Dermis lymphatic vessel endothelial cell (primary cell): ENCODE measurements at places on chromosomes 13 and 19. TPM values are rescaled to one million over a fixed set of nuclear protein-coding genes. Genes with fewer than 3 reads are reported as not detected.

Gene MYH14
- under 0.01 and 0.09 TPM in 2 replicates for total RNA-seq

Gene BICRA
- total RNA-seq: 2.3 and 3.7 TPM in 2 replicates

Gene ANKLE1
- total RNA-seq: 0.33 and 0.43 TPM in 2 replicates

Gene OR7D2
- total RNA-seq: not detected in 2 replicates

Gene PROZ
- total RNA-seq: not detected in 2 replicates

Gene C19orf85
- not detected in 2 replicates for total RNA-seq

Gene OR7A5
- total RNA-seq: not detected in 2 replicates

Gene IL4I1
- total RNA-seq: 0.52 and 1.6 TPM in 2 replicates

Gene LTBP4
- 19.9 and 21.7 TPM in 2 replicates for total RNA-seq

Gene CDC16
- 40.3 and 41.6 TPM in 2 replicates for total RNA-seq

Gene MYBPC2
- total RNA-seq: under 0.01 TPM in 2 replicates

Gene GFY
- not detected in 2 replicates for total RNA-seq

Gene SLC35E1
- 19.9 and 21.7 TPM in 2 replicates for total RNA-seq

Gene GRIK5
- total RNA-seq: not detected in 2 replicates

Gene PRR19
- 0.22 and 0.26 TPM in 2 replicates for total RNA-seq

Gene AP1M2
- total RNA-seq: under 0.01 TPM in 1 of 2 replicates, not detected in the other

Gene CD79A
- total RNA-seq: 0.09 and 0.11 TPM in 2 replicates

Gene DACT3
- total RNA-seq: 0.09 and 0.11 TPM in 2 replicates

Gene CBLC
- total RNA-seq: not detected in 2 replicates

Gene ANGPTL4
- total RNA-seq: 2.0 and 2.1 TPM in 2 replicates

Gene URAD
- total RNA-seq: not detected in 2 replicates

Gene RAB3A
- total RNA-seq: 0.34 and 0.76 TPM in 2 replicates

Gene ZNF665
- 1.4 and 2.5 TPM in 2 replicates for total RNA-seq

Gene NCCRP1
- total RNA-seq: not detected in 2 replicates

Gene PEX11G
- total RNA-seq: 1.5 TPM in 2 replicates

Gene HOMER3
- total RNA-seq: 86.9 and 124 TPM in 2 replicates
